Gastroesophageal sphincter (tissue), 4 donors: ENCODE measurements at places on chromosomes 6 and 20. TPM values are rescaled to one million over a fixed set of nuclear protein-coding genes. Genes with fewer than 3 reads are reported as not detected.

DNA sequence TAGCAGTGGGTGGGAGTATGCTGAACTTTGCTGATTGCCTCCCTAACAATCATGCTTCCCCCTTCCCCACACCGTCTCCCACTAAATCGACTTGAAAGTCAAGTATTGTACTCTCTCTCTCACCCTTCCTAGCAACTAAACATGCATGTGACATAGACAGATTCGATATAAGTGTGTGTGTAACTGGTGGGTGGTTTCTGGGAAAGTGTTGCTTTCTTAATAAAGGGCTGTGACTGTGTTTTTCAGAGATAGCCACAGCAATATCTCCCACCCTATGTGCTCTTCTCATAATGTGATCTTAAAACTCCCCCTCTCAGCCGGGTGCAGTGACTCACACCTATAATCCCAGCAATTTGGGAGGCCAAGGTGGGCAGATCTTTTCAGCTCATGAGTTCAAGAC lies 49.3 kb upstream of the E2F3 start:
- ATAC-seq = no peak

The MAPK14 gene
- total RNA-seq = 77.5 TPM

The TAF4 gene
- 7.6 TPM for total RNA-seq

DNA sequence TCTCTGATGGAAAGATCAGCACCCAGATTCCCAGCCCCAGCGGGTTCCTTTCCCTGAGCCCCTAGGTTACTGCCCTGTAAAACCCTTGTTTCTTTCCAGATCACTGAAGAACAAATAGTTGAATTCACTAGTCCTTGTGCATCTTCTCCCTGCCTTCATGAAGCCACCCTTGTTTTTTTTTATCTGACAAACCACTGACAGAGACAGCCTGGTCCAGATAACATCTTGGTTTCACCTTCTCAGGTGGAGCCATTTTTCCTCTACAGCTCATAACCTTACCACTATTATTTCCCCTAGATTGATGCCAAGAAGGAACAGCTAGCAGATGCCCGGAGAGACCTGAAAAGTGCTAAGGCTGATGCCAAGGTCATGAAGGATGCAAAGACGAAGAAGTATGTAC lies 15.9 kb upstream of the PLCG1 start:
- no peak for ATAC-seq

GRCh38 chr6:17045581-17046322 lies 56.1 kb upstream of the STMND1 start:
- no peak for ATAC-seq

The MYB gene
- total RNA-seq = 0.13 TPM

The TRIM15 gene
- total RNA-seq = not detected

- ATAC-seq = no peak
Observed at GRCh38 chr6:50602292-50602691, 111.0 kb upstream of the TFAP2D start.

The C20orf202 gene
- not detected for total RNA-seq

- ATAC-seq = no peak
Observed at GRCh38 chr6:21971541-21971940, 325.3 kb downstream of the PRL start.

- no peak for ATAC-seq
Observed at GRCh38 chr6:20763296-20763695, 229.0 kb downstream of the CDKAL1 start.

GRCh38 chr6:69933239-69933638 lies 66.9 kb downstream of the COL19A1 start:
- ATAC-seq = no peak

DNA sequence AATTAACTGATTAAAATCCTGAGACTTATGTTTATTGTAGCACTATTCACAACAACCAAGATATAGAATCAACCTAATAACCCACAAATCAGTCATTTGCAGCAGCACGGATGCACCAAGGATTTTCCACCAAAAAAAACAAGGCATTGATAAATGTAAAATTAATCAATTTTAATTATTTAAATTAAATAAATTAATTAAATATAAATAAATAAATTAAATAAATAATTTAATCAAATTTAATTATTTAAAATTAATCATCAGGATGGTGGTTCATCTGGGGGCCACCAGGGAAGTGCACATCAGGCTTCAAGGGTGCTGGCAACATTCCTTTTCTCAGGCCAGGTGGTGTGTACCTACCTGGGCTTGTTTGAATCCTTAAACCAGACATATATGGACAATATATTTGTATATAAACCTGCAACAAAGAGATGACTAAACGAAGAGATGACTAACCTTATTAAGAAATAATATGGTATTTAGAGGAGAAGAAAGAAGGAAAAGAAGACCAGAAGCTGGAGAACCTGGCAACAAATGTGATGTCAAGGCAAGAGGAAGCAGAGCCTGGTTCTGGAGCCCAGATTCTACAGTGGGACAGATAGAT lies 89.2 kb downstream of the CD164 start:
- ATAC-seq = no peak

The BHLHE23 gene
- total RNA-seq = not detected

The FAM209B gene
- total RNA-seq = not detected

The KCNK5 gene
- total RNA-seq = 11.5 TPM

DNA sequence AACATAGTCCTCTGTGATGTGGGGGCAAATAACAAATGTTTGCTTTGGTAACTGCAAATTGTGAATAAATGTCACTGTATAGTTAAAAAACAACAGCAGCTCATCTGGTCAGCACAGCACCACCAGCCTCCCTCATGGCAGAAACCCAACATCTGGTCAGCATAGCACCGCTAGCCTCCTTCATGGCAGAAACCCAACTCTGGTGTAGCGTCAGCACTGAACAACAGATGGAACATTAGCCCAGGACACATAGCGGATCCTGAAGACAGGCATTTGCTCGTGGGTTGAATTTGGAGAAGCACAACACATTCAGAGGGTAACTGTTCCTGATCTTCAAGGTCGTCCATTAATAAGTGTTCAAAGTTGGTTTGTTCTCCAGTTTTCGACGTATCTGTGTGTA lies 265.9 kb downstream of the DLL1 start:
- peak; percentile 52 for ATAC-seq

GRCh38 chr20:363319-364078 lies 16.6 kb downstream of the NRSN2 start:
- no peak for ATAC-seq

DNA sequence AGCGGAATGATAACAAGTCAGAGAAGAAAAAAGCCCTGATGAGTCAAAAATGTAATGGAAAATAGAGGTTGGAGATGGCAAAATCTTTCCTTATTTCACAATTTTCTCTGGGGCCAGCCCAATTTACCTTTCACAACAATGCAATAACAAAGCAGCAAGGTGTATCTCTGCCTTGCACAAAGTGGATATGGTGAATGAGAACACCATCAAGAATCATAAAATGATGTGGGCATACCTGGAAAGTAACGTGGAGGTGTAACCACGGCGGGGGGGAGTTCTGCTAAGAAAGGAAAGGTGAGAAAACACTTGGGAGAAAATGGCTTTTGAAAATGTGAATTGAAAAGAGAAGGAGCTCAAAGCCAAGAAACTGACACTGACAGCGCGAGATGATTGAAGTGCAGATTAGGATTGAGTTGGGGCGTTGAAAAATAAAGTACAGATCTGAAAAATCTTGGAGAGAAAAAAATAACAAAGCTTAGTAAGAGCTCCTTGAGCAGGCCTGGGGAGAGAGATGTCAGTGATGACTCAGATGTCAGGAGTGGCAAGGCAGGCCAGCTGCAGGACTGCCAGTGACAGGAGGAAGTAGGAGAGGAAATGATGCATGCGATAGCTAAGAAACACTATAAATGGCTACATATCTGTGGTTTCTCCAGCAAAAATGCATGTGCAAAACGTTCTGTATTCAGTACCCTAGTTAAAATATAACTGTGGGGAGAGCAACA lies 26.2 kb downstream of the ARHGAP18 start:
- peak; percentile 88 for ATAC-seq

GRCh38 chr6:3151691-3152090 lies 5.7 kb downstream of the TUBB2A start:
- no peak for ATAC-seq

DNA sequence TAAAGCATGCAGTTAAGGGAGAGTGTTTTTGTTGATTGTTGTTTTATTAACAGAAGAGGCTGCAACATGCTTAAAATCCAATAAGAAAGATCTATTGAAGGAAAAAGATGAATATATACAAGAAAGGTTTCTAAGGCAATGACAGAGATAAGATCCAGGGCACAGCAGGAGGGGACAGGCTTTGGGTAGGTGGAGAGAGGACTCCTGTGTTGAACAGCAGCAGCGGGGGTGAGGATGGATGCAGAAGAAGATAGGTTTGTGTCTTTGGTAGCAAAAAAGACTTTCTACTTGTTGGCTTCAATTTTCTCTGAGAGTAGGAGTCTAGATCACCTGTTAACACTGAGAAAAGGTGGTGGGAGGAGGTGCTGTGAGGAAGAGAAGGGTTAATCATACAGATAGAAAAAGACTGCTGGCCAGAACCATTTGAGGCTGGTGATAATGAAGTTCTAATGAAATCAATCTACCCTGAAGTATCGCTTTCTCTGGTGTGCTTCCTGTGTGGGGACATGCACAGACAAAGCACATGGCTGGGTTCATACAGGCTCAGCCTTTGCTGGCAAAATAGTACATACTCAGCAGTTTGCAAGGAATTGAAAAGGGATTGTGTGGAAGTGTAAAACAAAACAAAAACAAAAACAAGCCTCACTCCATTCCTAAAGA lies 17.2 kb upstream of the DST start:
- no peak for ATAC-seq

GRCh38 chr6:53347250-53347920 lies 1.4 kb downstream of the ELOVL5 start:
- ATAC-seq = no peak
